SHP77 treated with DMSO at 0.1 percent for 48 hours (cell line): ENCODE measurements at places on chromosomes 12 and 14.
A peak's percentile ranks its signal among the peaks of the same experiment; 100 is the strongest.

- DNase-seq = no peak
These were observed 121.7 kb upstream of the NOVA1 start for GRCh38 chr14:26719514-26719913.

DNA sequence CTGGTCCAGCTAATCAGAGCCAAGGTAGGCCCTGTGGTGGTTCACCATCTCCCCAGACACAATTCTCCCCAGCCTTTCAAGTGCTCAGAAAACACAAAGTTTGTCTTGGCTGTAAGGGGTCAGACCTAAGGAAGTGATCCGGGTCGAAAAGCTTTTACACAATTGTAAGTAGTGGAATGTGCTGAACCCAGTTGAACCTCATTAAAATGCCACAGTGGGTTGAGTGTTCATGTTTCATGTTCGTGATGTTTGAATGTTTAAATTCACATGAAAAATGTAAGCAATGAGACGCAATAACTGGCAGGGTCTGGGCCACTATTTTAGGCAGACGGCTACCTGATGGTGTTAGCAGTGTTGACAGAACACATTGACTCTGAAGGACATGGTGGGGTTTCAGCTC, 60.9 kb upstream of the JDP2 start:
- no peak for DNase-seq

DNA sequence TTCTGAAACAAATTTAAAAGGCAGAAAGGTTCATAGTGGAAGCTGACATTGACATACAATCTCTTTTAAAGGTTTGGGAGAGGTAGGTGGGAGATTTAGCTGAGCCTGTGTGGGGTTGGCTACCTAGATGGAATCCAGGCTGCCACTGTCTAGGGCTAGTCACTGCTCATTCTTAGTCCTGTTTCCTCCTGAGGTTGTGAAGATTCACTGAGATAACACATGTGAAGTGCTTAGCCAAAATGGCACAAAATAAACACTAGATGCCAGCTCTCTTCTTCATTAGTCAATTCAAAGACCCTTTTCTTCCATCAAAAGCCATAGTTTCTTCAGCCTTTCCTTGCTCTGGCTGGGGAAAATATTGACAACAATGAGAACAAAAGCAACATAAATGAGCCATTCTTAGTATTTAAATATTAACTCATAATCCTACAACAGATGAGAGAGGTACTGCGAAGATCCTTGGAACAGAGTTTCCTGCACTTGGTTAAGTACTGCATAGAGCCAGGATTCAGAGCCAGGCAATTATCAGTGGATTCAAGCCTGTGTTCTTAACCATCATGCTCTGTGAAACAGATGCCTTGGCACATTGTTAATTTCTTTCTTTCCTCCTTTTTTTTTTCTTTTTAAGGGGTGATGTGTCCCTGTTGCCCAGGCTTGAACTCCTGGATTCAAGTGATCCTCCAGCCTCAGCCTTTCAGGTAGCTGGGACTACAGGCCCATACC, 3.5 kb downstream of the MYF6 start:
- no peak for DNase-seq

DNA sequence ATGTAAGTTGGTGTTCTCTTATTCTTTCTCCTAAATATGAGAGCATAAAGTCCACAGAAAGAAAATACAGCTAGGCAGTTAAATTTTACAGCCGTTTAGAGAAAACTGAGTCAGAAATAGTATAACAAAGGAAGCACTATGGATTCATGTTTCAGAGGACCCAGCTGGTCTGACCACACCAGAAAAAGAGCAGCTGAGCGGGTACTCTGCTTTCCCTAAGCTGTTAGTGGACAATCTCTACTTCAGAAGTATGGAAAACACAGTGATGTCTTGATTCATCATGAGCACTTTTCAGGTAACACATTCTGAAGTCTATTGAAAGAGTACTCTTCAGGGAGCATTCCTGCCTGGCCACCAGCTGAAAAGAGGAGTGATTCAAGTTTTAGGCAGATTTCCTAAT, 12.4 kb downstream of the PPM1H start:
- DNase-seq = no peak

DNA sequence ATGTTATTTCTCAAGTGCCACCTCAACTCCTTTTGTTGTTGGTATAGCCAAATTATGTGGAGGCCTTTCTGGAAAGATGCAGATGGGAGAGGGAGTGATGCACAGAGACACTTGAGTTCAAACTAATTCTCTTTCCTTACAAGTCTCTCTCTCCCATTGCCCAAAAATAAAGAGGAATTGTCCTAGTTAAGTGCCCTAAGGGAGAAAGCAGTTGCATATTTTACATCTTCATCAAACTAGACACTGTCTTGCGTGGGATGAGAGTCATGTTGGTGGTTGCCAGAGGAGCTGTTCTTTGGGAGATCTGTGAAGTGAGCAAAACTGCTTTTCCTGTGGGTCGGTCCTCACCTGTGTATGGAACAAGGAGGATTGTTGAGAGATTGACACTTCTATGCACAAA, 72.2 kb downstream of the EP400 start:
- DNase-seq = no peak

DNA sequence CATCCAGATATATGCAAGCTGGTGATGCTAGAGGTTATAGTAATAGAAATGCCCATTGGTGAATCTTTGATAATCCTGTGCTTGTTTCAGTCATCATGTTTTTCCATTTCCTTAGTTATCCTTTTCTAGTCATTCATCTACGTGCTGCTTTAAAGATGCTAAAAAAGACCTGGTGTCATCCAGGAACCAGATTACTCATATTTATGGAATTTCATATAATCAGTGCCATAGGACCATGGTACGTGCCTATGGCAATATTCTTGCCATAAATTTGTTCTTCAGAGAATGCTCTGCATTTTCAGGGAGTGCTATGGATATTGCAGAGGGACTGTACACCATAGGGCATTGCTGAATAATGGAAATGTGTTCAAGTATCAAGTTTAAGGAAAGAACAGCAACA, 267.3 kb downstream of the AKAP6 start:
- DNase-seq = no peak

GRCh38 chr12:20440408-20440807, 72.1 kb downstream of the PDE3A start:
- DNase-seq = no peak

- no peak for DNase-seq
These were observed 397.4 kb downstream of the ADAMTS20 start for GRCh38 chr12:43154498-43155045.

GRCh38 chr12:130627175-130627574, 88.9 kb downstream of the RIMBP2 start:
- no peak for DNase-seq

- DNase-seq = no peak
These were observed 7.4 kb upstream of the TEX22 start for GRCh38 chr14:105390849-105391500.

GRCh38 chr12:29698756-29699155, 85.0 kb downstream of the TMTC1 start:
- DNase-seq = no peak

DNA sequence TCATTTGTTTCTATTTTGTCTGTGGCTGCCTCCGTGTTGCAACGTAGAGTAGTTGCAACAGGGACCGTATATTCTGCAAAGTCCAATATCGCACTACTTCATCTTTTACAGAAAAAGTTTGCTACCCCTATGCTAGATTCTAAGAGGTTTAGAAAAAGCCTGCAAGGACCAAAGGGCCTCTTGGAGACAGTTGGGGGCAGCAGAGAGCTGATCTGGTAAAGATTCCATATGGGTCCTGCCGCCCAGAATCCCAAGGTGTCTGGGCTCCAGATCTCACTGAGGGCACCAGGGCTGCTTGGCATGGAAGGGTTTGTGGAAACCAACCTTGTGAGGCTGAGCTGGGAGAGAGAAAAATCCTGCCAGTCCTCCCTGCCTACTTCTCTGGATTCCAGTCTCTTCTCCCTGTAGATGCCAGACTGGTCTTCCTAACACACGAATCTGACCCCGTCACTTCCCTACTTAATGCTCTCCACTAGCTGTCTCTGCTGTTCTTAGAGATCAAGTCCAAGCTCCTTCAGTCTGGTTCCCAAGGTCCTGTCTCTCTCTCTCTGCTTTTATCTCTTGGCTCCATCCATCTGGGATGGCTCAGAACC, 74.6 kb downstream of the GLRX5 start:
- no peak for DNase-seq

DNA sequence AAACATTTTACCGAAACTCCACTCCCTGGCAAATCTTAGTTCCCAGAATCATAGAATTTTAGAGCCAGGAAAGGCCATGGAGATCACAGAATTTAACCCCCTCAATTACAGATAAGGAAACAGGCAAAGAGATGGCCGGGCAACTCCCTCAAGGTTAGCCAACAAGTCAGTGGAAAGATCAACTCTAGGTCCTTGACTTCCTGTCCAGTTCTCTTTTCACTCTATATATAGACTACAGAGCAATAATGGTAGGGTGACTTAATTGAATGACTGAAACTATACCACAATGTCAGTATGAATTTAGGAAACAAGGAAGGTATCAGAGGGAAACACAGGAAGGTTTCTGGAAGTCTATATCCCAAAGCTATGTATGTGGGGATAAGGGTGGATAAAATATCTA, 11.6 kb downstream of the OXA1L start:
- no peak for DNase-seq

- no peak for DNase-seq
These were observed 42.0 kb downstream of the TRAF3 start for GRCh38 chr14:102819176-102819628.

- no peak for DNase-seq
These were observed 74.1 kb downstream of the PLXNC1 start for GRCh38 chr12:94222351-94223084.

DNA sequence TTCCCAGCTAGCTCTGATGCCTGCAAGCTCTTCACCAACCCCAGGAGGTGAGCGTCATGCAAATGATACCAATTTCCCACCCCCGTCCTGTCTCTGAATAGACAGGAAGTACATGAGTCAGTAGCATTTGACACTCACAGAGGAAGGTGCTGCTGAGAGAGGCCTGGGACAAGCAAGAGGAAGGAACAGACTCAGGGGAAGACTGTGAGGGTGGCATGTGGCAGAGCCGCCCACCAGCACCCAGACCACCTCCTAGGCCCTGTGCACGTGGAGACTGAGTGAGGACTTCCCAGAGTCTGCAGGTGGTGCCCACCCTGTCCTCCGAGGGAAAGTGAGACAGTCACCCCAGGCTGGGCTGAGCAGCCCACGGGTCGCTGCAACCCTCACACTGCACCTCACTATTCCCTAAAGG, 199.5 kb upstream of the SFSWAP start:
- DNase-seq = no peak

GRCh38 chr14:90349739-90350138, 18.0 kb upstream of the NRDE2 start:
- DNase-seq = no peak

- no peak for DNase-seq
These were observed 45.0 kb upstream of the CCDC91 start for GRCh38 chr12:28145216-28145615.

GRCh38 chr12:125121106-125121505, 55.9 kb downstream of the AACS start:
- DNase-seq = no peak

GRCh38 chr12:131826097-131826928, 1.9 kb upstream of the MMP17 start:
- no peak for DNase-seq

- peak; percentile 52 for DNase-seq
These were observed 23.5 kb upstream of the ZFP36L1 start for GRCh38 chr14:68816183-68816942.

DNA sequence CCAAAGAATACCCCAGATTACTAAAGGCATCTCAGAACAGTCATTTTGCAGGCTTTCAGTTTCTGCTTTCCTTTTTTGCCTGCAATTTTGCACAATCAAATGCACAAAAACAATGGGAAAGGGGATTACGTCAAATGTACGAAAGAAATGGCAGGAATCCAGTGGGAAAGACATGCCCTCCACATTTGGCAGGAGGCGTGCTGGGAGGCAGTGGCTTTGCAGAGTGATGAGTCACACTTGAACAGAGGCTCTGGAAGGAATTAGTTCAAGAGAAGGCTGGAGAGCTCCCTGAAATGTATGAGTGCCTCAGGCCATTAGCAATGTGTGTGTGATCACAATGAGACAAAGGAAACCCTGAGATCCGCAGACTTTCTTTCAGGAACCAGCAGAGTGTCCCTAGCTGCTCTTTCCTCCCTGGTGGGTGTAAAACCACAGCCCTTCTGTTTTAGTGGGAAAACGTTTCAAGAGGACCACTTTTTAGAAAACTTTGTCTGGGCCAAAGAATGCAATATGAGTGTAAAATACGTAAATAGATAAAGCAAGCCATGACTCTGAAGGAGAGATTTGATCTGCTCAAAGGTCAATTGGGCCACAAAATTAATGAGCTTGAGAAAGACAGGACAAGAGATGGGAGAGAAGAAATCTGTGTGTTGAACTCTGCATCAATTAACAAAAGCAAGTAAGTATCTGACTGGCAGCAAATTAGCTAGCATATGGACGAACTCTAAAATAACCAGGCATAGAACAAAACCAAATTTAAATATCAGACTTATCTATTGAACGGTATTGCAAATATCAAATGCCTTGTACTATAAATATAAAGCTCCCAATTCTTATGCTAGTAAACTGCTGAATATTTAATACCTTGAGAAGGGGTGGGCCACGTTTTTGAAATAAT, 155.4 kb upstream of the PDE3A start:
- peak; percentile 25 for DNase-seq

- DNase-seq = no peak
These were observed 690 bp upstream of the DTX3 start for GRCh38 chr12:57603815-57604453.

DNA sequence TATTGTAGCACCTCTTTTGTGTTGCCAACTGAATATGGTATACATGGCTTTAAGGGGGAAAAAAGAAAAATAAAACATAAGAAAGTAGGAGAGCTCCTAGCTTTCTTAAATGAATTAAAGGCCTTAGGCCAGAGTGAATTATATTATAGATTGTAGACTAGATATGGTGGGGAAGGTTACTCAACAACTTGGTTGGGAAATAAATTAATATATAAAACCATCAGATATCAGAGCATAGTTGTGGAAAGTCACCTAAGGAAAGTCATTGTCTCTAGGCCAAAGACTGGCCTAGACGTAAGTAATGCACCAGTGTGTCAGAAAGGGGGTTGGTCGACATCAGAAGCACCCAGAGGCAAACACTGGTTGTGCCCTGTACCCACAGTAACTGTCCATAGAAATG, 391.8 kb downstream of the RAD51B start:
- DNase-seq = no peak

DNA sequence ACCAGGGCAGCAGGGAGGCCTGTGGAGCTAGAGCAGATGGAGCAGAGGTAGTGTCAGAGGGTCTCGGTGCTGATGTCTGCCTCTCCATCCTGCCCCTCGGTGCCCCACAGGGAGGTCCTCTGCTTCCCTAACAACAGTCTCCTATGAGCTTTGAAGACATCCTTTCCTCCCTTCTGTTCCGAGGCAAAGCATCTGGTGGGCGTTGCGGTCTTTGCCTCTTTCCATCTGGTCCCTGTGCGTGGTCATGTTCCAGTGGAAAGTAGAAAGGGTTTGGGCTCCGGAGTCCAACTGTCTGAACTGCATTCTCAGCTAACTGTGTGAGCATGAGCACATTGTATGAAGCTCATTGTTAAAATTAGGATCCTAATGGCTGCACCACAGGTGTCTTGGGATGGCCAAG, 370.6 kb downstream of the AACS start:
- DNase-seq = no peak

GRCh38 chr14:102821252-102821651, 44.0 kb downstream of the TRAF3 start:
- DNase-seq = no peak

- no peak for DNase-seq
These were observed 2.5 kb downstream of the TRAF3 start for GRCh38 chr14:102779574-102780315.
